ENCODE measurements at places on chromosomes 4 and X. TPM values are rescaled to one million over a fixed set of nuclear protein-coding genes. Genes with fewer than 3 reads are reported as not detected.

GRCh38 chr4:1626151-1626550 lies 58.0 kb downstream of the FAM53A start:
- DNase-seq: no peak

DNA sequence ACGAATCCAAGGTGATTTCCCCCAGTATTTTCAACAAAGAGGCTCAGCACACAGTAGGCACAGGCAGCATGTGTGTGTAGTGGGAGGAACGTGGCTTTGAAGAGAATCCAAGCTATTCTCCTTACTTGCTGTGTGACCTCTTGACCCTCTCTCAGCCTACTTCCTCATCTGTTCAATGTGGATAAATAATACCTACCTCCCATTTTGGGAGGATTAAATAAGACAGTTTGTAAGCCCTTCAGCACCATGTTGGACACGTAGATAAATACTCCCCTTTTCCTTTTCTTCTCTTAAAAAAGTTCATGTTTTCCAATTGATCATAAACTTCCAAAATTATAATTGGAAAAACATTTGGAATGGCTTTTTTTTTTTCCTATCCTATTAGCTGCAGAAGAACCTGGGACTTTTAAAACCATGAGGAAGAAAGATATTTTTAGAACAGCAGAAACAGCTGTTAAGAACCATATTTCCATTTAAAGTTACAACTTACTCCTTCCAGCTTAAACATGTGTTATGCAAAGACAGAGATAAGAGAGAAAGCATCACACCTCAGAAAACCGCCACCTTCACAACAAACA lies 56.1 kb upstream of the TMEM131L start:
- DNase-seq: no peak

- no peak for DNase-seq
Measured at GRCh38 chrX:87516717-87517121, 883 bp upstream of the KLHL4 start.

DNA sequence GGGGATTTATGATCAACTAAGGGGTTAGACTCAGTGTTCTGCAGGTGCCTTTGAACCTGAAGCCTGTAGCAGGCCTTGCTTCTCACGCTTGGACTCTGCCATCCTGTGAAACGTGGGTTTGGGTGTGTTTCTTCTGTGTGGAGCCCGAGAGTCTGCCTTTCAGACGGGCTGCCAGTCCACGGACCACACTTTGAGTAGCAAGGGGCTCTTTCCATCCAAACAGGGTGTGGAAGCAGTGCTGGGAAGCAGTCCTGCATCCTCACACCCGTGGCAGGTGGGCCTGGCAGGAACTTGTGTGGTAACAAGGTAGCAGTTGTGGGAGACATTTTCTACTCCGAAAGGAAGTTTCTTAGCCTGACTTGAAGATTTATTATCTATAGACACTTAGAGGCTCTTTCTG lies 22.7 kb downstream of the RGS12 start:
- DNase-seq: no peak

DNA sequence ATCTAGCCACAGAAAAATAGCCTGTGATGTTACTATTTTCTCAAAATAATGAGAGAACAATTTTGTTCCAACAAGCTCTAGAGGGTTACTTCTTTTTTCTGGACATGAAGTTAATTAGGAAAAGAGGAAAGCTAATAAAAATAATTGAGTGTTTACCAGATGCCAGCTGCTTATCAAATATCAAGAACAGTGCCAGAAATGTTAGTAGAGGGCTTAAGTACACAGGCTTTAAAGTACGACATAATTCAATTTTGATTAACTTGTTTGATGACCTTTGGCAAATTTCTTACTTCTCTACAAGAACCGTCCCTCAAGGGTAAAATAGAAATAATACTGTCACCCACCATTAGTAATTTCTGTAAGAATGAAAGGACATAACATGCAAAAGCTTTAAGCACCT lies 977.0 kb downstream of the FSTL5 start:
- DNase-seq: no peak

DNA sequence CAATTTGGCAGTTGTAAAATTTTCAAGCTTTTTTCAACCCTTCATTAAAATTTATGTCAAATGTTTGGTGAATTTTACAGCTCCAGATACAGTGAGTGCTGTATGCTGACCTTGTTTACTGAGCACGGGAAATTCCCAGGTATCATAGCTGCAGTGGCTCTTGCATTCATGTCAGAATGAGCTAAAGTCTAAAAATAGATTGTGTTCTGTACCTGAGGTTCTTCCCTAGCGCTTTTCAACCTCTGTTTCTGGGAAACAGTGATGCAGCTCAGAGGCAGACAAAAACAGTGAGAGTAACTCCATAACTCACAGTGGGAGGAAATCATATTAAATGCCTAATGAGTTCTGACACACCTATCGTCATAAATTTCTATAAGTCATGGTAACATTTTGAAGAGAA lies 393.8 kb upstream of the GNPDA2 start:
- no peak for DNase-seq

DNA sequence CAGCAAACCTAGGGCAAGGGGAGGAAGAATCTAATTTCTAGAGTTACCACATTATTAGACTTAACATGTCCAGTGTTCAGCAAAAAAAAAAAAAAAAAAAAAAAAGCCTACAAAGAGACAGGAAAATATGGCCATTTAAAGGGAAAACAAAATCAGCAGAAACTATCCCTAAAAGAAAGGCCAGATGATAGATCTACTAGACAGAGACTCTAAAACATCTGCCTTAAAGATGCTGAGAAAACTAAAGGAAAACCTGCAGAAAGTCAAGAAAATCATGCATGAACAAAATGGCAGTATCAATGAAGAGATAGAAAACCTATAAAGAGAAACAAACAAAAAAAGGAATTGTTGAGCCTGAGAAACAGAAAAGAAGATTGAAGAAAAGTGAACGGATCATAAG lies 43.8 kb downstream of the NELFA start:
- no peak for DNase-seq

- DNase-seq: no peak
Measured at GRCh38 chrX:129233786-129234185, 289.5 kb downstream of the SMARCA1 start.

DNA sequence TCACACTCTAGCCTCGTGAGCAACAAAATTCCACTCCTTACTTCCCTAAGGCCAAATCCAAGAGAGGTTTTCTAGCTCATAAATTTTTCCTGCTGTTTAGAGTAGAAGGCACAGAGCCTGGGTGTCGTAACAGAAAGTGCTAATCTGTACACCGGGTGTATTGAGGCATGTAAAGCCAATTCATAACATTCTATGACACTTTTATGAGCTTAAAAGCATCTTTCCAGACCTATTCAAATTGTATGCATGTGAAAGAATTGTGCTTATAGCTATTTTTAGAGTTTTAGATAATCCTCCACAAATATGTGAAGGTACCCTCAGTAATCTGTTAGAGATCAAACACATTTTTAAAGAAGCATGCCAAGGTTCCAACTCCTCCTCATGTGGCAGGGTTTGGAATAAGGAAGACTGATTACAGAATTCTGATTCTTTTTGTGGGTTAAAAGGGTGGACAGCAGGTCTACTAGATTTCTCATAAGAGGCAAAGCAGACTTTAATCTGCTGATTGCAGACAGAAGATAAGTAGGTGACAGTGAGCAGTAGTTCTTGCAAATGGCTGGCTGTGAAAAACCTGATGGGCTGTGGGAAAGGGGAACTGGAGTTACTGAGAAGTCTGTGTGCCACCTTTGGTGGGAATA lies 25.5 kb upstream of the LRCH2 start:
- DNase-seq: no peak

- DNase-seq: no peak
Measured at GRCh38 chr4:181682367-181683047, 560.7 kb upstream of the TENM3 start.

DNA sequence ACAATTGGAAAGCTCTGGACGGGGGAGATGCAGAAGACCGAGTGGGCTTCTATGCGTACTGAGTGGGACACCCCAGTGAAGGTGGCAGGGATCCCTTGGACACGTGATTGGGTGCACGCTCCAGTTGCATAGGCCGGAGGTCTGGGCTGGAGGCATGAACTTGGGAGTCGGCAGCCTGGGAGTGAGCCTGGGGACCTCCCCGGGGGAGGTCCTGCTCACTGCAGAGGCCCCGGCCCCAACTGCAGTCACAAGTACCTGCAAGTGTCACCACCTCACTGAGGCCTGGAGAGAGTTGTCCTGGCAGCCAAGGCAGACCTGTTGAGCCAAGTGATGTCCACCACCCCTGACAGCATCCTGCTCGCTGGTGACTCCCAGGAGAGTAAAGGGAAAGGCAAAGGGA lies 49.3 kb upstream of the HMX1 start:
- no peak for DNase-seq

Gene IQCM
- total RNA-seq: 7.6 TPM

Gene SLC25A4
- 37.9 TPM for total RNA-seq

Gene UCP1
- total RNA-seq: not detected

Gene GPR173
- 0.67 TPM for total RNA-seq

Gene PRDM8
- total RNA-seq: 0.64 TPM

Gene GPC4
- total RNA-seq: 16.7 TPM
